ENCODE measurements at places on chromosomes 2 and 18.

- DNase-seq: no peak
Measured at GRCh38 chr18:77761332-77761731, 511.7 kb downstream of the GALR1 start.

DNA sequence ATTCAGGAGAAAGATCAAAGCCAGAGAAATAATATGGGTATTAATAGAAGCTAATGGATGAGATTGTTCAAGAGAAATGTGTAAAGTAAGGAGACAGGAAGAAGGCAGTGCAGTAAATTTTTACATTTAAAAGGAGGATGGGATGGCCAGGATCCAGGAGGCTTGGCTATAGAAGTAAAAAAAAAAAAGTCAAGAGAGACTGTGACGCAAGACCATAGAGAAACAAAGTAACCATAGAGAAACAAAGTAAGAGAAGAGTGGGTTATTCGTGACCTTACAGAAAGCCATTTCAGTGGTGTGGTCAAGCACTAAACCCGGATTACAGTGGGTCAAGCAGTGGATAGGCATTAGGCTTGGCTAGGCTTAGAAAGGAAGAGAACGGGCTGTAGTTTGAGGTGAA lies 10.5 kb upstream of the FAM171B start:
- no peak for DNase-seq

GRCh38 chr2:188808947-188809355 lies 165.2 kb upstream of the COL3A1 start:
- no peak for DNase-seq

DNA sequence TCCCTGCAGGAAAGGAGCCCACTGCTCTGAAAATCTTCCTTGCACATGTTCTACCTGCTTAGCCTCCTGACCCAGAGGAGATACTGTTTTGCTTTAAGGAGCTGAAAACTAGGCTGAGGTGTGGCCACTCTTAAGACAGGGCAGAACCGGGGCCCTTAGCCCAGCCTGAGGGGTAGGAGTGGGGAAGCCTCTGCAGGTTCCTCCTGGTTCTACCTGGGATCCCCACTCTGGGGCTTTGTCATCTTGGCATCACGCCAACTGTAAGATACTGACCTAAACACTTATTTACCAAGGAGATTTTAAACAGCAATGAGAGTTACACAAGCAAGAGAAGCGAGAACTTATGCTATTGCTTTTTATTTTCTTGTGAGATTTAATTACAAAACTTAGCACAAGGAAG lies 86.9 kb downstream of the KCTD1 start:
- DNase-seq: no peak

DNA sequence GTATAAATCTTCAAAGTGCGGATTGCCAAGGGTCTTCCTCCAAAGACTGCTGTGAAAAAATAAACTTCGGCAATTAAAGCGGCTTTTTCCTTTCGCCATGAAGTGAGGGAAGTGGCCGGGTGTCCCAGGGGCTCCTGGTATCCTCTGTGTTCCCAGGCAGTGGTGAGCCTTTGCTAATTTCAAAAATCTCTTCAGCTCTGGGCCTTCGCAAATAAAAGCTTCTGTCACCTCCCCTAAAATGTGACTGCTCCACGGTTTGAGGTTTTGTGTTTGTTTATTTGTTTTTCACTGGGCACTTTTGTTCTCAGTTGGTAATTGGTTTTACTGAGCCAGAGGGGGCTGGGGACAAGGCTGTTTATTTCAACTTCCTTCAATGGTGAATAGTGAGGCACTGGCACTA lies 270.1 kb upstream of the POU3F3 start:
- no peak for DNase-seq

DNA sequence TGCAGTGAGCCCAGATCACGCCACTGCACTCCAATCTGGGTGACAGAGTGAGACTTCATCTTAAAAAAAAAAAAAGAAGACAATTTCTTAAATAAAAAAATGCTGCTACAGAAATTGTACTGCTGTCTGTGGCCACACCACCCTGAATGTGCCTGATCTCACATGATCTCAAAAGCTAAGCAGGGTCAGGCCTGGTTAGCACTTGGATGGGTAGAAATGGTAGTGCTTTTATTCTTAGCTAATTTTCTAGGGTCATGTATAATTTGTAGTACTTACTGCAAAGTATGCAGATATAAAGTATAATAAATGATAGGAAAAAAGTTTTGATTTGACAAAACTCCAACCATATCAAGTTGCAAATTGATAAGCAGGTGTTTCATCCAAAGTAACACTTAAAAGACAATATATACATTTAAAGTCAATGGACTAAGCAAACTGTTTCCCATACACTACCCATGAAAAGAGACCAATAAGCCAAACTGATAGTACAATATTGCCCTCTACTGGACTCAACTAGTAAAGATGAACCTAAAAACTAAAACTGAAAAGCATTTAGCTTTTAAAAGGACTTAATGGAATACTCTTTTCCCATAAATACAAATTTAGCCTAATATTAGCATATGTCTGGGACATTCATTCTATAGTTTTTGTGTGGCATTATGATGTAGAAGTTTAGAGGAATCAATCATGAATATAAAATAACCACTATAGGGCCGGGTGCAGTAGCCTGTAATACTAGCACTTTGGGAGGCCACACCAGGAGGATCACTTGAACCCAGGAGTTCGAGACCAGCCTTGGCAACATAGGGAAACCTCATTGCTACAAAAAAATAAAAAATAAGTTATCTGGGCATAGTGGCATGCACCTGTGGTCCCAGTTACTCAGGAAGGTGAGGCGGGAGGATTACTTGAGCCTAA lies 18.6 kb upstream of the PEX13 start:
- DNase-seq: no peak

DNA sequence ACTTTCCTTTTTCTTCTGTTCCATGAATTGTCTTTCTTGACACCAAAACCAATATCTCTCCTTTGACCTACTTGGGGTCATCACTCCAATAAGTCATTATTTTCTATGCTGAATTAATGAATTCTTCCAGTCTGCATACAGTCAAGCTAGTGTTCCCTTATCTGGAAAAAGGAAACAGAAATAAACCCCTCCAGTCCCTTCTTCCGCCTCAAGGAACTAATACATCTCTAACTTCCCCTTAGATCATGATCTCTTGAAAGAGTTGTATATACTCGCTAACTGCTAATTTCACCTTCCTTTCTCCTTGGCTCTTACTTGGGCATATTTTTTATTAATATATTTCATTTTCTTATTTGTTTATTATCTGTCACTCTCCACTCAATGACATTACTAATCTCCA lies 7.3 kb upstream of the ARHGAP15 start:
- DNase-seq: no peak

DNA sequence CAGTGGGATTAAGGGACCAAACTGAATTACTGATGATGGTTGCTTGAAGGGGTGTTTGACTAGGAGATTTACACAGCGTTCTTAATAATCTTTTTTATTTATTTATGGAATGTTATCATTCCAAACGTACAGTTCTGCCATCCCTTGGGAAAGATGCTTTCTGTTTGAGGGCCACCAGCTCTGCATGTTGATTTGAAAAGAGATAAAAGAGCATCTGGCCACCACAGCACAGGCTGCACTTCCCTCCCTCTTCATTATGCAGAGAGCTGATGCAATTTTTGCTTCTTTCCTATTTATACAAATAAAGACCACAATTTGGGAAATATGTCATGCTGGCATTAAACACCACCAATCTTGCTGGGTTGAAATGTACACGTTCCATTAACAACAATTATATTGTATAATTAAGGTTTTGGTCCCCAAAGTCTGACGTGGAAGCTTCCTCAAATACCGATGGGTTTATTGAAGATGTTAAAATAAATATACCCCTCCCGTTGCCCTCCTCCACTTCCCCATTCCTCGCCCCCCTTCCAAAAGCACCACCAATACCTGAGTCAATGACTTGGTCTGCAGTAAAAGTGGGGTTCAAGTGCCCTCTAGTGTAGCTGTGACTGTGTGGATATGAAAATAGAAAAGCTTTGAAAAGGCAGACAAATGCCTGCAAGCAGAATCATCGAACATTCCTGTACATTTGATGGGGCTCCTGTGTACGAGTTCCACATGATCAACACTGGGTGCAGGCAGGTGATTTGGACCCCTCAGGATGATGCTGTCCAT lies 211.9 kb downstream of the HRH4 start:
- DNase-seq: no peak

GRCh38 chr2:180358458-180358857 lies 351.4 kb upstream of the CWC22 start:
- no peak for DNase-seq

- peak; percentile 90 for DNase-seq
Measured at GRCh38 chr2:27754138-27754588, 17.4 kb upstream of the MRPL33 start.

GRCh38 chr2:118697781-118698180 lies 149.7 kb downstream of the EN1 start:
- no peak for DNase-seq

GRCh38 chr2:121398853-121399252 lies 113.9 kb upstream of the TFCP2L1 start:
- DNase-seq: no peak

- no peak for DNase-seq
Measured at GRCh38 chr18:26230497-26230896, 4.3 kb downstream of the TAF4B start.

DNA sequence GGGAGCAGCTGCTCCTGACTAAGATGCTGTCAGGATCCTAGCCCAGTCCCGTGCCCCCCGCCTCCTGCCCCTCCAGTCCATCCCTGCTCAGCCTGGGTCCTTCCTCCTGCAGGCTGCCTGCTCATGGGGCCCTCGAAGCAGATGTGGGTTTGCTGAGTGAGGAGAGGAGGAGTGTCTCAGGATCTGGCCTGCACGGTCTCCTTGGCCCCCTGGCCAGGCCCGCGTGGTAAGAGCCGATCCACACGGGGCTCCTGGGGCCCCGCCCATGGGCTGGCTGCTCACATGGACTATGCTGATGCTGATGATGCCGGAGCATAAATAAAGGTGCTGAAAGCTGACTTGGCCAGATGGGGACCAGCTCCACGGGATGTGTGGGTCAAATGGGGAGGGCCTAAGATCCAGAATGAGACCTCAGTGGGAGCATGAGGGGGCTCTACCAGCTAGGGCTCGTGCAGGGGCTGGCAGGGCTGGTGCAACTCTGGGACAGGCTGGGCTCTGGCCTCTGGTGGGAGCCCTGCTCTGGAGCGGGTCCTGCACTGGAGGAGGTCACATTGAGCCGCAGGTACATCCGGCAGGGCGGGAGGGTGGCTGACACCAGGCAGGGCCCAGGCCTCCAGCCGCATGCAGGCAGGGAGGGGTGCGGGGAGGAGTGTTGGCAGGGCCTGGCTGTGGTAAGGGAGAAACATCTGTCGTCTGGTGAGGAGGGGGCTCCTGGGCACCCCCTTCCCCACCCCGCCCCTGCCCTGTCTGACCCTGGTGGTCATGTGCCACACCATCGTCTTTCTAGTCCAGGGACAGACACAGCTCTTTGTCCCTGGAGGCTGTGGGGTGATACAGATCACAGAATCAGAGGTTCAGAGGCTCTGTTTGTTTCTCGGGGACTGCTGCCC lies 275.3 kb upstream of the HDAC4 start:
- DNase-seq: no peak

GRCh38 chr2:129698593-129698992 lies 280.9 kb upstream of the RAB6C start:
- DNase-seq: no peak

DNA sequence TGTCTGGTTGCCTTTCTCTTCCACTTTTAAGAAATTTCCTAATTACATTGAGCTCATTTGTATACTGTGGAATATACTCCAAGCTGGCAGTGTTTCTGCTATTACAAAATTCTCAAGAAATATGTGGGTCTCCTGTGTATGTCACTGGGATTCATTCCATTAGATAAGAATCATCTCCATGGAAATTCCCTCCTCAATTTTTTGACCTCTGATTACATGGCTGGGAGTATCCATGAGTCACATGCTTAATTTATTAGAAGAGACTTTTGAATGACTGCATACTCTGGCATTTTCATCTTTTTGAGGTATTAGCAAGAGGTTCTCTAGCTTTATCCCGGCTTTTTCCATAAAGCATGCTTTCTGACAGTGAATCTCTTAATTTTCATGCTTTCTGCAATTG lies 665.5 kb upstream of the CNTNAP5 start:
- DNase-seq: no peak

DNA sequence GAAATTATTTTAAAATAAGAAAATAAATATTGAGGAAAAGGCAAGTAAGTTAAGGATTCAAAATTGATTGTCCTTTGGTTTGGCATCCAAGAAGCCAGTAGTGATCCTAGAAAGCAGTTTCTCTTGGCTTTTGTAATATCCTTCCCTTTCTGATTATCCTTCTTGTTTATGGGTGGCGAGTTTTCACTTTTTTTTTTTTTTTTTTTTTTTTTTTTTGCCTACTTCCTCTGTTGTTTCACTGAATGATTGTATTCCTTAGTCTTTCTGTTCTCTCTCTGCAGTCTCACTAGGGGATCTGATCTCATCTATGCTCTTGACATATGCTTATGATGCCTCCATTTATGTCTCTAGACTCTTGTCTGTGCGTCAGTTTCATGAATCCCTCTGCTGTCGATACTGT lies 4.2 kb downstream of the NAPG start:
- DNase-seq: no peak

DNA sequence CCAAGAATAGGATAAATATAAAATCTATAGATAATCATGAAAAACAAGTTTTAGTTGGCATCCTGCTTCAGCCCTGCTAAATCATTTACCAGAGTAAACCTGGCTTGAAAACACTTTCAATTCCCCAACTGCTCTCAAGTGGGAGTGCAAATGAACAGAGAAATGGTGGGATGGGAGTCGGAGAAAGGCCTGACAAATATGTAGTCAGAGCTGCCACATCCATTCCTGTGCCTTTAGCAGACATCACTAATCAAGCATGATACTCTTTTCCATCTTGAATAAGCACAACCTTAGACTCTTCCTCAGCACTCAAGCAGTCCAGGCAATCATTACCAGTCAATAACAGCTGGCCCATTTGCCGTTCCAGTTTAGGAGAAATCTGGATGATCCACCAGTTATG lies 101.3 kb downstream of the ANKRD44 start:
- no peak for DNase-seq

DNA sequence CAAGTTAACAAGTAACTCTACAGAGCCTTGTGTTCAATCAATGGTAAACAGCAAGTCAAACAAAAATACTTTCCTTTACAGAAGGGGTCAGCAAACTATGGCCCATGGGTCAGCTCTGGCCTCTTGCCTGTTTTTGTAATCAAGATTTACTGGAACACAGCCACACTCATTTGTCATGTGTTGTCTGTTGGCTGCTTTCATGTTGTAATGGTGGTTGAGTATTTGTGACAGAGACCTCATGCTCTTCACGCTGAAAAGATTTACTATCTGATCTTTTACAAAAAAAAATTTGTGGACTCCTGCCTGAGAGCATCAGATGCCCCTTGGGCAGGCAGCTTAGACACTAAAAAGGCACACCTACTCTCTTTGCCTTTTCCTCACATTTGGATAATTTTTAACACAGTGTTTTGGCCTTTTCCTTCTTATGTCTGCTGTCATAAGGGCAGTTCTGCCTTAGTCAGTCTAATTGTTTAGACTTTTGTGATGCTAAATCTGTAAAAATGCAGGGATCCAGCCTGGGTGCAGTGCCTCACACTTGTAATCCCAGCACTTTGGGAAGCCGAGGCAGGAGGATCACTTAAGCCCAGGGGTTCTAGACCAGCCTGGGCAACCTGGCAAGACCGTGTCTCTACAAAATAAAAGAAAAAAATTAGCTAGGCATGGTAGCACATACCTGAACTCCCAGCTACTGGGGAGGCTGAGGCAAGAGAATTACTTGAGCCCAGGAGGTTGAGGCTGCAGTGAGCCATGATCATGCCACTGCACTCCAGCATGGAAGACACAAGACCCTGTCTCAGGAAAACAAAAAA lies 18.3 kb downstream of the IL1B start:
- no peak for DNase-seq

Measured in activated CD4-positive, alpha-beta T cell treated with anti-CD3 and anti-CD28 coated beads for 48 hours (primary cell).